Right atrium auricular region (tissue), 2 donors: ENCODE measurements at places on chromosomes 2 and 18. TPM values are rescaled to one million over a fixed set of nuclear protein-coding genes. Genes with fewer than 3 reads are reported as not detected.

GRCh38 chr2:10091182-10091888 is 11.1 kb upstream of the CYS1 start:
- no peak for DNase-seq

- DNase-seq: no peak
These were observed 16.1 kb downstream of the ACOXL start for GRCh38 chr2:110748489-110748867.

DNA sequence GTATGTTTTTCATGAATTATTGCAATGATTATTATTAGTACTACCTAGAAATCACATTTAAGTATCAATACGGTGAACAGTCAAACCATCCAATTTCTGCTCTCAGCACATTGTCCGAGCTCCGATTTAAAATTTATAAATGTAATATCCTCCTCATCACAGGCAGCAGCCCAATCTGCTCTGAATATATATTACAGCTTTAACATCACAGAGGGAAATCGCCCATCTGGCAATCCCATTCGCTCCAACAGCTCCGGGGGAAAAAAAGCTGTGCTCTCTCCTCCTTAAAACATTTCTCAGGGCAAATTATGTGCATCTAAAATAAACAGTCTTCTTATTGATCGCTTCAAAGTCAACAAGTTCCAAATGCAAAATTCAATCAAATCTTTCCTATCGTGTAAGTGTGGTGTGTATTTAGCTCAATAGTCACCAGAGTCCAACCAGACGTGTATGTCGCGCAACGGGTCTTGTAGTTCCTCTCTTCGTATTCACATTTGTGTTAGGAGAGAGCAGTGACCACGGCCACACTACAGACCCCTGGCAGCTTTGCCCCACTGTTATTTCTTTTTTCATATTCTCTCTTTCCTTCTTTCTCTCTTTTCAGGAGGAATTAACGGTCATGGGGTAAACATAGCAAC is 2.4 kb downstream of the FIGN start:
- no peak for DNase-seq

GRCh38 chr2:25419678-25420242 is 78.0 kb upstream of the DNMT3A start:
- DNase-seq: no peak

DNA sequence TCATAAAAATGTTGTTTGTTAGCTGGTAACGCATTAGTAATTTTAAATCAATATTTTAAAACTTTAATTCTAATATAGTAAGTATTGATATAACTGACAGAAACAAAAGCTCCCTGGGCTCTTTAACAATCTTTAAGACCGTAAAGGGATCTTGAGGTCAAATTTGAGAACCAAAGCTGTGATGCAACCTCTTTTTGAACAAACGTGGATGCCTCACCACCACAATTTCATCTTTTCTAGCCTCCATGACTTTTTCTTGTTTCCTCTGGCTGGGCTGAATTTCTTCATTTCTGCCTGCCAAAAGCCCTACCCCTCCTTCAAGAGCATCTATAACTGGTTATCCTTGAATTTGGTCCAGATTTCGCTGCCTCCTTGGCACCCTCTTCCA is 563 bp upstream of the POLE4 start:
- no peak for DNase-seq

- no peak for DNase-seq
These were observed 183.9 kb upstream of the KLHL14 start for GRCh38 chr18:32956591-32957315.

DNA sequence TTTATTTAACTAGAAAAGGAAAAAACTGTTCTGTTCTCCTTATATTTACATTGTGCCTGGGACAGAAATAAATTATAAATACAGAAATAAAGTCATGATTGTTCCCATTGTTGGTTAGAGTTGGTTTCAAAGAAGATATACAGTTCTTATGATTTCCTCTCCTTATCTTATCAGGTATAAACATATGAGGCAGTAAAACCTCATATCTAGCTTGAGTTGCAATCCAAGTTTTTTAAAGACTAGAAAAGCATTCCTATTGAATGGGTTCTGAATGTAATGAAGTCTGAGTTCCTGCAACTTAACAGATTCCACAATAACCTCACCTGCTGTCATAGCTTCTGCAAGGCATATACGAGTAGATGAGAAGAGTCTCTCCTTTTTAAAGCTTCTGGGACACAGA is 114.7 kb upstream of the CAVIN2 start:
- no peak for DNase-seq

DNA sequence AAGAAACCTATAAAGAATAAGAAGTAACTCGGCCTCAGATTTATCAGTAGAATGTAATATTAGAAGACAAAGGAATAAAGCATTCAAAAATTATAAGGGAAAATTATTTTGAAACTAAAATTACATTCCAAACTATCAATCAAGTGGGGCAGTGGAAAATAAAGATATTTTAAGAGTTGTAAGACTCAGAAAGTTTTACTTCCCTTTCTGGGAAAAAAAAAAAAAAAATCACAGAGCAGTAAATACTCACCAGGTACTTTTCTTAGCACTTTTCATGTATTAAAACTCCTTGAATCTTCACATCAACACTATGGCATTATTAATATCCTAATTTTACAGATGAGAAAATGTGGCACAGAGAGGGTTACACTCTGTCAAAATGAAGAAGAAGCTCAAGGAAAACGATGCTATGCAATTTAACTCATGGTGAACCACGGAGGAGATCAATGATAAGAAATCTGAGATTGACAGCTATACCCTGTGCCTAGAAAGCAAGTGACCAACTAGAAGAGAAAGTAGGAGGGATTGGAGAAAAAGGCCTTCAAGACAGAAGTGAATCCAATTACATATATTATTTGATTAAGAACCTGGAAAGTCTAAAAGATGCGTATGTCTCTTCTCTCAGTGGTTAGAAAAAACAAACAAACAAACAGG is 238.9 kb upstream of the ID2 start:
- no peak for DNase-seq

- no peak for DNase-seq
These were observed 41.9 kb upstream of the ZFP36L2 start for GRCh38 chr2:43268066-43268953.

- no peak for DNase-seq
These were observed 196.1 kb downstream of the MCFD2 start for GRCh38 chr2:46719487-46719886.

GRCh38 chr2:150487537-150488429 is at the start of gene RND3:
Gene RND3 (minus strand): TSS chr2:150487667. CDS start chr2:150487417, 250 bp downstream.
- DNase-seq: peak; percentile 99

- DNase-seq: no peak
These were observed 46.5 kb downstream of the SMAD4 start for GRCh38 chr18:51076503-51076902.

- no peak for DNase-seq
These were observed 253.2 kb upstream of the CTAGE1 start for GRCh38 chr18:22670914-22671313.

DNA sequence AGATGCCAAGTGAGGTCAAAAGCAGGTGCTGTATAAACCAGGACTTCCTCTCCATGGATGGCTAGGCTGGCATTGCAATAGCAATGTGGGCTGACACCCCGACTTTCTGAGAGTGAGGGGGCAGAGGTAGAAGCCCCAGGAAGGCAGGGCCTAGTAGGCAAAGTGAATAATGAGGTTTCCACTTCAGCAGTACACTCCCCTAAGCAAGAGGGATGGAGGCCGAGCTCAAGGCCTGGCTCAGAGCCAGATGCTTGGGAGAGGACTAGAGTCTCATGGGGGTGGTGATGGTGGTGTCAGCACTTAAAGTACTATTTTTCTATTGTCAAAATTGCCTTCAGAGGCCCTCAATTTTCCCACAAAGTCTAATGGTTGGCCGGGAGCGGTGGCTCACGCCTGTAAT is 41.6 kb upstream of the HK2 start:
- DNase-seq: no peak

Gene LYG2
- not detected for total RNA-seq

Gene PMAIP1
- 0.75 TPM for total RNA-seq

Gene PRSS56
- not detected for total RNA-seq

Gene DOK6
- 2.0 TPM for total RNA-seq

Gene SERPINB7
- total RNA-seq: not detected

Gene SERPINB13
- total RNA-seq: not detected

Gene SNED1
- 9.9 TPM for total RNA-seq

Gene LGALSL
- total RNA-seq: 15.4 TPM

Gene SKOR2
- total RNA-seq: not detected

Gene PSMA8
- not detected for total RNA-seq

Gene PDE1A
- 7.0 TPM for total RNA-seq
